Left cardiac atrium (tissue), 4 donors: ENCODE measurements at places on chromosomes 2 and 18. TPM values are rescaled to one million over a fixed set of nuclear protein-coding genes. Genes with fewer than 3 reads are reported as not detected.

The TWSG1 gene
- 15.1 TPM for total RNA-seq

The CFC1 gene
- total RNA-seq, result 0.76 TPM

The TFCP2L1 gene
- total RNA-seq, result 0.82 TPM

The TMEM37 gene
- 6.1 TPM for total RNA-seq

The UCN gene
- 1.6 TPM for total RNA-seq

The COL3A1 gene
- 202 TPM for total RNA-seq

The MBP gene
- 24.7 TPM for total RNA-seq

The ATP9B gene
- total RNA-seq, result 19.4 TPM

The BMP10 gene
- total RNA-seq, result 0.27 TPM

The POTEI gene
- total RNA-seq, result not detected

The IL1R2 gene
- total RNA-seq, result 8.3 TPM

The REG1B gene
- not detected for total RNA-seq

The ITGB6 gene
- 0.86 TPM for total RNA-seq

The WNT10A gene
- total RNA-seq, result not detected

The ACAA2 gene
- 155 TPM for total RNA-seq

The RIOK3 gene
- 42.4 TPM for total RNA-seq

The BOLL gene
- total RNA-seq, result not detected

The DSG1 gene
- total RNA-seq, result 3.6 TPM

The SALL3 gene
- 2.8 TPM for total RNA-seq

The TMEM247 gene
- not detected for total RNA-seq
